ENCODE measurements at places on chromosomes 5 and 9. TPM values are rescaled to one million over a fixed set of nuclear protein-coding genes. Genes with fewer than 3 reads are reported as not detected.
A peak's percentile ranks its signal among the peaks of the same experiment; 100 is the strongest.

DNA sequence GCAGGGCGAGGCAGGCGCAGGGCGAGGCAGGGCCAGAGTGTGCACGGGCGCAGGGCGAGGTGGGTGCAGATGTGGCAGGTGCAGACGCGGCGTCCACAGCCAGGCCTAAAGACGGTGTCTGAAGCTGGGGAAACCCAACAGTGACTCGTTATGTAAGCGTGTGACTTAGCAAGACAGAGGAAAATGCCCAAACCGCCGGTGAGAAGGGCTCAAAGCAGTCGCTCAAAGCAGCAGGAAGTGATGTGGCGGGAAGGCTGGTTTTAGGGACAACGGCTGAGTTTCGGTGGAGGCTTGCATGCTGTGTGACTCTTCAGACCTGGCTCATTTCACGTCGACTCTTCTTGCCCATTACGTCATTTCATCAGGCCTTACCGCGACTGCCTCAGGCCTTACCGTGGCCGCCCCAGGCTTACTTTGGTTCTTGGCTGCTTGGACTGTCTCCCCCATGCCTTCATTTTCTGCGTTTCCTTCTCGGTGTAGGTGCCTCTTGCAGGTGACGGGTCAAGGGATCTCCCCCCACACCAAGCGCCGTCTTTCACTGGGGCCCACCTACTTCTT, 50.5 kb upstream of the EXOC3 start:
- DNase-seq, result no peak

The PCDHGA7 gene
- 1.2 TPM for polyA plus RNA-seq

- peak; percentile 89 for DNase-seq
Observed at GRCh38 chr9:121557581-121558447, 58.2 kb upstream of the GGTA1 start.

DNA sequence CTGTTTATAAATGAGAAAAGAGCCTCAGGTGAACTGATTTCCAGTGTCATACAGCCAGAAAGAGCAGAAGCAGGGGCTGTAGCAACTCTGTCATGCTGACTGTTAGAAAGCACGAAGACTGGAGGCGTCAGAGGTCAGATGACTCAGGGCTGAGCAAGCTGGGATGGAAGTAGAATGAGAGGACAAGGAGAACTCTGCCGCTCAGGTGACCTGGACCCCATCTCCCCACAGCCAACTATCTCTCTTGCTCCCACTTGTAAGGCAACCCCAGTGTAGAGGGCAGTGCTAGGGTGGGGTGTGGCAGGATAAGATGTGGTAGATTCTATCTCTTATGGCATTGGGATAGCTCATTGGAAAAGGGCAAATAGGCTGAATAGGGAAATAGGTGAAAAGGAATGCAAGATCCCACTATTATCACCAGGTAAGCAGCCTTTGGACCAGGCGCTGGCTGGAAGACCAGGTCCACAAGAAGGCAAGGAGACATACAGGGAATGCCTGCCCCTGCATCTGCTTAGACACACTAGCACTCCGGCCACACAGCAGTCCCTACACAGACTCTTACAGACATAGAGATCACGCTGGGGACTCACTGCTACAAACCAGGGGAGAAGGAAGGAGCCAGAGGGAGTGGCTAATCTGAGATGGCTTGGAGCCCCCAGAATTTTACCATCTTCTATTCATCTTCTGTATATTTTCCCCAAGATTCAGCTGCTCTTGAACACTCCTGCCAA, 21.2 kb upstream of the LOX start:
- DNase-seq, result no peak

The PCDH1 gene
- 13.0 TPM for polyA plus RNA-seq

DNA sequence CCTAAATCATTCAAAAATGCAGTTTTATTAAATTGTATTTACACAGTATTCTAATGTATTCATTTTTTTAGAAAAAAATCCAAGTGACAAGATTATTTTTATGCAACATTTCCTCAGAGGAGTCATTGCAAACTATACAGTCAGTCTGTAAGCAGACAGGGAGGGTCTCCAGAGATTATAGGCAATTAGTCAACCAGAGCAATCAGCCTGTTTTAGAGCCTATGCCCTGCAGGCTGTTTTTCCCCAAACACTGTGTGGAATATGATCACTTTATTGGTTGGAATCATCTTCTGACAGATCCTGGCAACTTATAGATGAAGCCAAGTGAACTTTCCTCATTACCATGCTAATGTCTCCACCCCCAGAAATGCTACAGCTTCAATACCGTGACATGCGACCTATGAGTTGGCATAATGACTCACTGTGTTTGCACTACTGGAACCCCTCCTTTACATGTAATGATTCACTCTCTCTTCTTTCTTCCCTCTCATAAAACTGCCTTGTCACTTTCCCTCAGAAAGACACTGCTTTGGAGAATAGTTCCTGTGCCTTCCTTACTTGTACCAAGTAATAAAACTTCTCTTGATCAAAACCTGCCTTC, 577.7 kb upstream of the FTMT start:
- no peak for DNase-seq

DNA sequence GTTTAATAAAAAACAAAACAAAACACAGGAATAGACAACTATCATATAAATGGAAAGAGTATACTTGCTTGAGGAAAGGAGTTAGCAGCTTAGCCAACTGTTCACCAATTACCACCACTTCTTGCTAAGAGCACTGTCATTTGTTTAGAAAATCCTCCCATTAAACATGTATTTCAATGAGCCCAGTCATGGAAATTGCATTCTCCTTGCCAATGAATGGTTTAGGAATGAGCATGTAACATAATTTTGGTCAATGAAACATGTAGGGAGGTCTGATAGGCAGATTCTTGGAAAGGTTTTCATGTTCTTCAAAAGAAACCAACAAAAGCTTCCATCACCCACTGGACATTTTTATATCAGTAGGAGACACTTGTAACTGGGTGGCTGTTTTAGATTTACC, 502.8 kb upstream of the PAPPA start:
- DNase-seq, result peak; percentile 95

GRCh38 chr9:81522716-81523551, 166.4 kb downstream of the TLE1 start:
- peak; percentile 52 for DNase-seq

DNA sequence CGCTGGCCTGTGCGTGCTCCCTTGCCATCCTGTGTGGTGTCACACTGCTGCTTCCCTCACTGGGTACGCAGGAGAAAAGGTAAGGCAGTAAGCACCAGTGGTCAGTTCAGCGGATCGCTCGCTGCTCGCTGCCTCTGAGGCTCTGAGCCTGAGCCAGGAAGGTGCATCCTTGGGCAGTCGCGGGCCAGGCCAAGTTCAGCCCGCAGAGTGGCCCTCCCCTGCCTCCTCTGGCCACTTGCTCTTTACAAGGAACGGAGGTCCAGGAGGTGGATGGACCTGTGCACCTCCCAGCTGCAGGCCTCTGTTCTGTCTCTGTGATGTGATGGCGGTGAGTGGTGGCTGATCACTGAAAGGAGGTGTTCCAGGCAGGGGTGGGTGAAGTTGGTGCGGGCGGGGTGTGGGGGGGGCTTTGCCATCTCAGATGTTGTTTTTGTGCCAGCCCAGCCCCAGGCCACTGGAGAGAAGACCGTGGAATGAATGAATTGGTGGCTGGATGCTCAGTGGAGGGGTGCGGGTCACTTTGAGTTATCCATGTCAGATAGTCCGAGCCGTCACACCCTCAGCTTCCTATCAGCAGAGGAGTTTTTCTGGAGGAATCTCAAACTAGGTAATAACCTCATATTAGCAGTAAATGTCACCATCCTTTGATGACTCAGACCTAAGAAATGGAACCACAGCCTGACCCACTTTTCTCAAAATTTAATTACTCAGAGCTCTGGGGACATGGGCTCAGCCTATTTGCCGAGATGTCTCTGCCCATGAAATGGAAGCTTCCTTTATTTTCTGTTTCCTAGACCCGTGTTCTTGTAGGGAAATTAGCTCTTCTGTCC, 7.3 kb downstream of the COL5A1 start:
- DNase-seq, result peak; percentile 64

- DNase-seq, result no peak
Observed at GRCh38 chr5:561408-561807, 37.2 kb upstream of the SLC9A3 start.

The HNRNPH1 gene
- polyA plus RNA-seq, result 618 TPM

DNA sequence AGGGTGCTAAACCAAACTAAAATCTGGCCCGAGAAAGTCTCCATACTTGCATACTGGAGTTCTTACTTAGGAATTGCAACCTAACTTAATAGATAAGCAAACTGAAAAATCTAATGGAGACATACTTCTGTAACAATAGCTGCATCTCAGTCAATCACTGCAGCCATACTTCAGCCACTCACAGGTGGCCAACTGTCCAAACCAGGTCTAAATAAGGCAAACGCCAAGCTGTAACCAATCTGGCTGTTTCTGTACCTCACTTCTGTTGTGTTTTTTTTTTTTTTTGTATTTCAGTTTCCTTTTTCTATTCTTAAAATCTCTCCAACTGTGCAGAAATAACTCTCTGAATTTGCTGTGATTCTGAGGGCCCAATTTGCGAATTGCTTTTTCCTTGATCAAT, 4.4 kb upstream of the NDUFB6 start:
- DNase-seq, result no peak

The TLE1 gene
- polyA plus RNA-seq, result 55.4 TPM

DNA sequence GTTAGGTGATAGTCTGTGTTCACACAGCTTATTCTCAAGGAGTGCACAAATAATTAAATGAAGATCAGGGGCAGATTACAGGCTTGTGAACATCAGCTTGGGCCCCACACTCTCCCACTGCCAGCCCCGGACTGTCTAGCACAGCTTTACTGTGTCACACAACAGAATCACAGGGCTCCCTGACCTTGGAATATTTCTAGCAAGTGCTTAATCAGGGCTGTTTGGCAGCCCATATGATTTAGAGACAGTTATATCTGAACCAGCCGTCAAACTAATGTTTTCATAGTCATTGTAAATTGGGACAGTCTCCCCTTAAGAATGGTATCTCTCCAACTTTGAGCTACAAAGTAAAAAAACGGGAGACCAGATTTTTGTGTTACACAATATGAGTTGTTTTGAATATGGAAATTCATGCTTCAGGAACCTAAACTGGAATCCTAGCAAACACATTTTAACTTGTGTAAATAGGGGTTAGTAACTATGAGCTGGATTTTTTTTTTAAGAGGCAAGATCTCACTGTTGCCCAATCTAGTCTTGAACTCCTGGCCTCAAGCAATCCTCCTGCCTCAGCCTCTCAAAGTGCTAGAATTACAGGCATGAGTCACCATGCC, 517.6 kb downstream of the BNC2 start:
- DNase-seq, result no peak

DNA sequence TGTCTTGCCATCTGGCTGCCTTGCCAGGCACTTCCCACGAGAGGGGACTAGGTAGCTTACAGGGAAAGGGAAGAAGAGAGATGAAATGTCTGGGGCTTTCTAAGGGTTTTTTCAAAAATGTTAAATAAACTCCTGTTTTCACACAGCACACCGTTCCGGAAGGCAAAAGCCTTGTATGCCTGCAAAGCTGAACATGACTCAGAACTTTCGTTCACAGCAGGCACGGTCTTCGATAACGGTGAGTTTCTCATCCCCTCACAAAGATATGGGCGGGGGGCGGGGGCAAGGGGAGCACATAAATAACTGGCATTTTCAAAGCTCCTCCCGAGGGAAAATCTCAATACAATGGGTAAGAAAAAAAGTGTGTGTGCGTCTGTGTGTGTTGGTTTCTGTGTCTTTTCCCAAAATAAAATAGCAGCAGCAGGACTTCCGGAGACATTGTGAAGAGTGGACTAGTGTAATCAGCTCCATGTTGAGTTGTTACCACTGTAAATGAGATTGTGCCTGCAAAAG, 189.6 kb downstream of the NR3C1 start:
- DNase-seq, result no peak

DNA sequence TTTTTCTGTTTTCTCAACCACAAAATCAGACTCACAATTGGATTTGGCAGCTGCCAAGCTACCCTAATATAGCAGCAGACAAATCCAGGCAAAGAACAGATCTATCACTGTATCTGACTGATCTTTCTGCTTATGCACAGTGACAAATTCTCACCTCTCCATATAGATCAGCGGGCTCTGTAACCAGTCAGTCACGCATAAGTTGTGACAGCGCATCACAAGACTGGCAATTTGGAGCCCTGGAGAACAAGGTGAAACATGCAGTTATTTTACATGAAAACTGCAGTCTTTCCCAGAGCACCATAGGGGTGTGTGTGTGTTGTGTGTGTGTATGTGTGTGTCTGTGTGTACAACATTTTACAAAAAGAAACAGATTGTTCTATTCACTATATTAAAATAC, 37.7 kb downstream of the RORB start:
- no peak for DNase-seq

GRCh38 chr9:123611226-123611625, 255.2 kb downstream of the CRB2 start:
- peak; percentile 34 for DNase-seq

DNA sequence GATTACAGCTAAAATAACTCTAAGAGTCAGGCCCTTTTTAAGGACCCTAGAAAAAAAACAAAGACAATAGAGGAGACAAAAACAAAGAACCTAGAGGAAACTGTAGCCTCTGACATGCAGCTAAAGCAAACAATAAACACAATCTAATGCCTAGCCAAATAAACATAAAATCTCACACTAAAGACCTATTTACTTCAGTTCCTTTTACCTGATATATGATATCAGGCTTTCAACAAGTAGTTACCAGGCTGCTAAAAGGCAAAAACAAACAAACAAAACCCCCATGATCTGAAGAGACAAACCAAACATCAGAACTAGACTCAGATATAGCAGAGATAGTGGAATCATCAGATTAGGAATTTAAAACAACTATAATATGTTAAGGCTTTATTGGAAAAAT, 226.5 kb upstream of the POU5F2 start:
- DNase-seq, result no peak

DNA sequence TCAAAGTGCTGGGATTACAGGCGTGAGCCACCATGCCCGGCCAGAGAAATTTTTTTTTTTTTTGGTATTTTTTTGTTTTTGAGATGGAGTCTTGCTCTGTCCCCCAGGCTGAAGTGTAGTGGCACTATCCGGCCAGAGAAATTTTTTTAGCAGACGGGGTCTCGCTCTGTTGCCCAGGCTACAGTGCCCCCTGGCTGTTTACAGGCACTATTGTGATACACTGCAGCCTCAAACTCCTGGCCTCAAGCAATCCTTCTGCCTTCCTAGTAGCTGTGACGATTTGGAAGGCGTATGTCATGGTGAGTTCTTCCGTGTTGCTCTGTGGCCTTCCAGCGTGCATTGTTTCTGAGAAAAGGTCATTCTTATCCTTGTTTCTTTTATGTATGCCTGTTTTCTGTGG, 47.5 kb downstream of the CNOT6 start:
- no peak for DNase-seq

DNA sequence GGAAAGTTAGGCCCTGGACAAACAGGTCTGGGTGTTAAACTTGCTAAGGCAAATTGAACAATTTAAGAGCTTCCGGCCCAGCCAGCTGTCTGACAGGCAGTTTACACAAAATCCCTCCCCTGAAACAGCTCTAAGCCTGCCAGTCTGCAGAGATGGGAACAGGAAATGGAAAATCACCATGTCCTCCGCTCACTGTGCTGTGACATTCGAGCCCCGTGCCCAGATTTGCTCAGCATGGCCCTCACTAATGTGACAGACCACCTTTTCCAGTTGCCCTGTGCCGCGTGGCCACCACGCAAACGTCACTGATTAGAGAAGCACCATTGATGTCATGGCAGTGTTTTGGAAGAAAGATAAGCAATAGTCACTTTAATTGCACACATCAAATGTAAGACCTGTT, 41.0 kb downstream of the CCNJL start:
- no peak for DNase-seq

The PCDHA9 gene
- polyA plus RNA-seq, result 0.07 TPM

The SPATA31C1 gene
- polyA plus RNA-seq, result 0.36 TPM

Data from muscle of back (tissue), 13 donors.